ENCODE measurements at places on chromosomes 3 and 15.
A peak's percentile ranks its signal among the peaks of the same experiment; 100 is the strongest.

DNA sequence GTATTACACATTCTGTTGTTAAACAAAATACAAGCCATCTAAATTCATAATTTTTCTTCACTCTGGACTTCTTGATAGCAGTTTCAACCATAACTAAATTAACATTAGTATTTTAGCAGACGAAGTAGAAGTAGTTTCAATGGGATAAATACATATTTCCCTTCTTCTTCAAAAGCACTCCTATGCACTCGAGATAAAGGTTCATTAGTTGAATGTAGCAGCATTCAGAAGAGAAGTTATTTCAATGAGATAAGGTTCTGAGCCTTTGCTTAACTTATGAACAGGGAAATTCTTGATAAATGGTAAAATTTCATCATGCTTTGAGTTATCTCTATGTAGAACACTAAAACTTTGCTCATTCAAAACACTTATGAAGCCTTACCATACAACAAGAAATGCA lies 11.8 kb downstream of the TM4SF18 start:
- H3K27me3 ChIP-seq: no peaks in the 10 kb centered on the region
- no peak for DNase-seq
- H3K4me3 ChIP-seq: no peak overlapping the region

DNA sequence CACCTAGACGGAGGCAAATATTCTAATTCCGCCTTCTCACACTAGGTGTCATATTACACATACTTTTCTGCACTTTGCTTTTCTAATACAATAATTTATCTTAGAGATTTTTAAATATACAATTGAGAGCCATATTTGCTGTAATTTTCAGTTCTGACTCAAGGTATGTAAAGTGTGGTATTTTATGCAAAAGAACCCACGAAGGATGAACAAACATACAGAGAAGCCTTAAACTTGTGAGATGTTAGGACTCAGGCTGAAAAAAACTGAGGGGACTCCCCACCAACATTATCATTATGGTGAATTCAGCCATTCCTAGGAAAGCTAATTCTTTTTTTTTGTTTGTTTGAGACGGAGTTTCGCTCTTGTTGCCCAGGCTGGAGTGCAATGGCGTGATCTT lies 9.6 kb downstream of the ZBTB11 start:
- no peak for DNase-seq
- H3K4me3 ChIP-seq: no peak overlapping the region
- no peaks in the 10 kb centered on the region for H3K4me1 ChIP-seq
- no peak overlapping the region for H3K27ac ChIP-seq
- H3K27me3 ChIP-seq: no peaks in the 10 kb centered on the region

DNA sequence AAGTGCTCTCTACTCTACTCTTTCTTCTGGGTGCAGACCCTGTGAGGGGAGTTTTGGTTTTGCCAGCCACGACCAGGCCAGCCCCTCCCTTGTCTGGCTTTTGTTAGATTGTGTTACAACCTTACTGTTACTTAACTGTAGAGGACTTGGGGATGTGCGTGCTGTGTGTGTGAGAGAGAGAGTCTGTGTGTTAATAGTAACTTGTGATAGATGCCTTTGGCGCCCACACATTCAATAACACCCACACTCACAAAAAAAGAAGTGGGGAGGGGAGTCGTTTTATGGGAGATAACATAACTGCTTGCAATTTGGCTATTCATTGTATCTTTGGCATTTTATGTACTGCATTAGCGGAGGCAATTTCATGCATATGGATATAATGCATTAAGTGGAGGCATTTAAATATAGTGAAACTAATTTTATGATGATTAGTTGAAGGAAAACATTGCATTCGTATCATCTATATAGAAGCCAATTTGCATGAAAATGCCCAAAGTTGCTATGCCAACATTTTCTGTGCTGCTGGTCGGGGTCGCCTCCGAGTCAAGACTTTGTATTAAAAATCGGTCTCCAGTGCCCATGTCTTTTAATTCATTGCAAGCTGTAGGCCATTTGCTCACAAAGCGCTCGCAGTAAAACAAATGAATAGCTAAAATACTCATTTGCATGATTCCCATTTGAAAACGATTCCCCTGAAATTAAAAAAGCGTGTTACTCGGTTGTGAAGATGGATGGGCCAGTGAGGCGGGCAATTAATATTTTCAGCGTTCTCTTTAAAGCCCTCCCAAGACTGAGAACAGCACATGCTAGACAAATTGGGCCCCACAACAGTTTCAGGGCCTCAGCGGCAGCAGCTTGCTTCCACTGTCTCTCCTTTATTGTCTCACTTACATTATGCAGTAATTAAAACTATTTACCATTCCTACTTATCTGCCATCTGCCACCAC lies 158.5 kb upstream of the SMAD3 start:
- H3K4me3 ChIP-seq: no peak overlapping the region
- peaks cover 13% of the 10 kb centered on the region for H3K4me1 ChIP-seq
- H3K27ac ChIP-seq: peak overlapping the region; percentile 83
- no peaks in the 10 kb centered on the region for H3K36me3 ChIP-seq

DNA sequence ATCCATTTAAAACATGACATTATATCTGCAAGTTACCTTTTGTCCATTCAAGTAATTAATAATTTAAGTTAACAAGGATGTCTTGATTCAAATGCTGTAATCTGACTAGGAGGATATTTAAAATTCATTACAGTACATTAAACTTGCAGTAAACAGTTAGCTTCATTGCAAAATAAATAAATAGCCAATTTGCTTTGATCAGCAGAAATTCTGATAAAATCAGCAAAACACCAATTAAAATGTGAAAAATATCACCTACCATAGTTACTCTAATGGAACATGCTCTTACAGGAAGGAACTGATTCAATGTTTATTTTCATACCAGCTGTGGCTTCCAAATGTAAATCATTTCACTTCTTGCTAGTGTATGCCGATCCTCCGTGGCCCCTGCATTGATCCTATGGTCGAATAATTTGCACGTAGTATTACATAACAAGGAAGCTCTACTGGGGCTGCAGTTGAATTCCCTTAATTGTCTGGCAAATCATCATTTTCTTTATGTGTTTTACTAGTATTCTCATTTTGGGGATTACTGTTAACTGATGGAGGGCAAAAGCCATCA lies 150.7 kb downstream of the FOXB1 start:
- H3K4me1 ChIP-seq: no peaks in the 10 kb centered on the region
- H3K27me3 ChIP-seq: no peaks in the 10 kb centered on the region
- no peak overlapping the region for H3K4me3 ChIP-seq
- no peak overlapping the region for H3K27ac ChIP-seq
- no peaks in the 10 kb centered on the region for H3K36me3 ChIP-seq

DNA sequence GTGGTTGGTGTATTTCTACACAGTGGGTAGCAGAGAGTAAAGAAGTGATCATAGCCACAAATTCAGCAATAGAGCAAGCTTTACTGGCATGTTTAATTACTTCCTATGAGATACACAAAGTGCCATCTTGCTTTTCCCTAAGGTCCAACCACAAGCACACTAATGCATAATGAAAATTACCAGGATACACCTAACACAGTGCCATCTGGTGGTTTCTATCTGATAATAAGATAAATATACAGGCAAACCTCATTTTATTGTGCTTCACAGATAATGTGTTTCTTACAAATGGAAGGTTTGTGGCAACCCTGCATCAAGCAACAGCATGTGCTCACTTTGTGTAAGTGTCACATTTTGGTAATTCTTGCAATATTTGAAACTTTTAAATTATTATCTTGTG lies 223.0 kb downstream of the NSUN3 start:
- H3K27me3 ChIP-seq: no peaks in the 10 kb centered on the region
- no peaks in the 10 kb centered on the region for H3K36me3 ChIP-seq
- DNase-seq: no peak
- H3K4me1 ChIP-seq: no peaks in the 10 kb centered on the region
- H3K27ac ChIP-seq: no peak overlapping the region

GRCh38 chr3:97256060-97256459 lies 441.7 kb downstream of the EPHA6 start:
- no peak for DNase-seq
- H3K4me1 ChIP-seq: no peaks in the 10 kb centered on the region
- H3K27me3 ChIP-seq: no peaks in the 10 kb centered on the region
- H3K27ac ChIP-seq: no peak overlapping the region
- no peaks in the 10 kb centered on the region for H3K36me3 ChIP-seq

DNA sequence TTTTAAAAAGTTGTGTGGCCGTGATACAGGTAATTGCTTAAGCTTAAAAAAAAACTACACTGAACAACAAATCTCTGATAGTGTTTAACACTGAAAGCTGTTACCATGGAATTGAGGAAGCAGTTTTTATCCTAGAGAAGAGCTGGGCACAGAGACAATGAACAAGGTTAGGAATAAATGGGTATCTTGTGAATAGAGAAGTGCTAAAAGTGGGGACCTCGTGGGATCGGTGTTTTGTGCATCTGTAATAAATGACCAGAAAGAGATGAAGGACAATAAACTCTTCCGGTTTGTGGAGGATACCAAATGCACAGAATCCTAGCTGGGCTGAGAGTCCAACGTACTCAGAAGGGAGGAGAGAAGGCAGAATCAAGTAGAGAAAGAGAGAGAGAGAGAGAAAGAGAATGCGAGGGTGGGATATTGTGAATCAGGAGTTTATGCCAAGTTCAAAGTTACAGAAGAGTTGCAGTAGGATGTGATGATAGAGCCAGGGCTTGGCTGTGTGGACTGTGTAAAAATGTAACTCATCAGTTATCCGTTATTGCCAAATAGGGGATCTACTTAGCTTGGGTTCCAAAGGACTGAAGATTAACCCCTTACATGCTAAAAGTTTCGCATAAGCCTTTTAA lies 148.9 kb downstream of the IL20RB start:
- H3K36me3 ChIP-seq: no peaks in the 10 kb centered on the region
- no peak overlapping the region for H3K4me3 ChIP-seq
- H3K4me1 ChIP-seq: no peaks in the 10 kb centered on the region
- no peak for DNase-seq

- no peak overlapping the region for H3K4me3 ChIP-seq
- no peak overlapping the region for H3K27ac ChIP-seq
- no peak for DNase-seq
- H3K4me1 ChIP-seq: peaks cover 9% of the 10 kb centered on the region
These were observed 91.5 kb downstream of the ST6GAL1 start for GRCh38 chr3:187021748-187022402.

DNA sequence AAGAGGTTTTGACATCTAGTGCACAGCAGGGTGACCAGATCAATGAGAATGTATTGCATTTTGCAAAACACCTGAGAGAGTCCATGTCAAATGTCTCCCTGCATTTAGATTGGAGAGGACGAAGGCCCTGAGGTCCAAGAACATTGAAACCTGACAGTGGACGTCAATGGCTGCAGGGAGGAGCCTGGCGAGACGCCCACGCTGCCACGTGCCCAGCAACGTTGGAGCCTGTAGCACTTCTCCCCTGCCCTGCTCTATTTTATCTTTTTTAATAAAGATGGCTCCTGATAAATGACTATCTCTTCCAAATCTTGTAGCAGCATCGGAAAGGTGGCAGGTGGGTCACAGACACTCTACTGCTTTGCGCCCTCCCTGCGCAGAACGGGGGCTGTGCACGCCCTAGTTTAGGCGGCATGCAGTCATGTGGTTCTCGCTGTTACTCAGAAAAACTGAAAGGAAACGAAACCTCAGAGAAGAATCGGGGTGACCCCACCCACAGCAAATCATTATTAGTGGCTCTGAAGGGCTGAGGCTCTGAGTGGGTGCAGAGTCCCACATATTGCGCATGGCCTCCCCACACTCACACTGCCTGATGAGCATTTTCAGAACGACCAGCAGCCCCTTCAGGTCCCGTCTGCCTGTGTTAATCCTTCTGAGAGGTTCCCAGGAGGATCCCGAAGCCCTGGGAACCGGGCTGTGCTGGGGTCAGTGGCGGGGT lies 62.5 kb upstream of the TAMM41 start:
- no peaks in the 10 kb centered on the region for H3K4me1 ChIP-seq
- DNase-seq: no peak
- H3K36me3 ChIP-seq: no peaks in the 10 kb centered on the region

GRCh38 chr3:111882799-111883198 lies 23.7 kb downstream of the PHLDB2 start:
- peaks cover 12% of the 10 kb centered on the region for H3K4me1 ChIP-seq
- H3K27ac ChIP-seq: peak overlapping the region; percentile 51
- no peak for DNase-seq
- H3K27me3 ChIP-seq: no peaks in the 10 kb centered on the region

- H3K27me3 ChIP-seq: no peaks in the 10 kb centered on the region
- peaks cover 25% of the 10 kb centered on the region for H3K4me1 ChIP-seq
- H3K4me3 ChIP-seq: no peak overlapping the region
- no peak for DNase-seq
These were observed 26.2 kb upstream of the SRP14 start for GRCh38 chr15:40065166-40065565.

DNA sequence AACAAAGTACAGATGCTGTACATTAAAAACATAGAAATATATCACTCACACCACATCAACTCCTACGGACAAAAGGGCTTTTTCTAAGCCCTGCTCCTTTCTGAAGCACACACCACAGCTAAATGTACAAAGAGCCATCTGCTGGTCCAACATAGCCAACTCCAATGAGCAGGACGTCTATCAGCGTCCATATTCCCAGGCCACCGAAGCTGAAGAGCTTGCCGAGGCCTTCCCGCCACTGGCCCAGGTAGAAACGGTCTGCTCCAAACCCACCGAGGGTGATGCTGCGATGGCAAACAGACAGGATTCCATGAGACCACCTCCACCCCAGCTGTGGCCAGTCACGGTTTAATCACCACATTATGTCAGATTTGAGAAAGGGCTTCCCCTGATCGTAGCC lies 9.8 kb downstream of the TM2D3 start:
- peak overlapping the region; percentile 30 for H3K27ac ChIP-seq
- no peaks in the 10 kb centered on the region for H3K27me3 ChIP-seq
- H3K36me3 ChIP-seq: peaks cover 40% of the 10 kb centered on the region
- no peak overlapping the region for H3K4me3 ChIP-seq

GRCh38 chr3:14862661-14863230 lies 44.0 kb downstream of the FGD5 start:
- H3K4me1 ChIP-seq: no peaks in the 10 kb centered on the region
- H3K27ac ChIP-seq: no peak overlapping the region
- no peak for DNase-seq
- no peaks in the 10 kb centered on the region for H3K36me3 ChIP-seq

- DNase-seq: no peak
- H3K36me3 ChIP-seq: no peaks in the 10 kb centered on the region
- no peaks in the 10 kb centered on the region for H3K4me1 ChIP-seq
These were observed 138.3 kb downstream of the RYR3 start for GRCh38 chr15:33448961-33449606.

- H3K27me3 ChIP-seq: no peaks in the 10 kb centered on the region
- no peaks in the 10 kb centered on the region for H3K36me3 ChIP-seq
- peak overlapping the region; percentile 94 for H3K27ac ChIP-seq
These were observed 130.9 kb downstream of the CHSY1 start for GRCh38 chr15:101120987-101121386.

- H3K27ac ChIP-seq: peak overlapping the region; percentile 44
- no peaks in the 10 kb centered on the region for H3K36me3 ChIP-seq
- peak; percentile 66 for DNase-seq
- no peaks in the 10 kb centered on the region for H3K27me3 ChIP-seq
- H3K4me3 ChIP-seq: no peak overlapping the region
These were observed 73.0 kb upstream of the GAP43 start for GRCh38 chr3:115550285-115550761.

DNA sequence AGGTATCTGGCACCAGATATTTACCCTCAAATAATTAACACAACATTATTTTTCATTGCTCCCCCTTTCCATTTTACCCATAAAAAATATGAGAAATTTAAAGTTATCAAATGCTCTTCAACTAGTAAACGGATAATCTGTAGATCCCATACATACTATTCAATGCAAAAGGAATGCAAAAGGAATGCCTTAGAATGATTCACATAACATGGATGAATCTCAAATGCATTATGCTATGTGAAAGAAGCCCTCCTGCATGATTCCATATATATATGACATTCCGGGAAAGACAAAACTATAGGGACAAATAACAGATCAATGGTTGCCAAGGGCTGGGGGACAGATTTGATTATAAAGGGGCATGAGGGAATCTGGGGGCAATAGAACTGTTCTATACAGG lies 195.7 kb downstream of the STT3B start:
- no peak for DNase-seq
- no peak overlapping the region for H3K4me3 ChIP-seq
- no peaks in the 10 kb centered on the region for H3K27me3 ChIP-seq
- H3K36me3 ChIP-seq: no peaks in the 10 kb centered on the region
- H3K4me1 ChIP-seq: no peaks in the 10 kb centered on the region
- H3K27ac ChIP-seq: no peak overlapping the region
